NCI-H1436 treated with DMSO at 0.1 percent for 48 hours (cell line): ENCODE measurements at places on chromosomes 7 and 10.

- no peak for DNase-seq
Measured at GRCh38 chr10:132906836-132907235, 35.5 kb downstream of the CFAP46 start.

GRCh38 chr10:82811621-82812020 lies 936.6 kb downstream of the NRG3 start:
- DNase-seq: no peak

- no peak for DNase-seq
Measured at GRCh38 chr7:148503900-148504487, 86.6 kb upstream of the C7orf33 start.

- no peak for DNase-seq
Measured at GRCh38 chr10:129875993-129876726, 87.9 kb downstream of the EBF3 start.

- no peak for DNase-seq
Measured at GRCh38 chr10:21764466-21765189, 230.6 kb downstream of the MLLT10 start.

DNA sequence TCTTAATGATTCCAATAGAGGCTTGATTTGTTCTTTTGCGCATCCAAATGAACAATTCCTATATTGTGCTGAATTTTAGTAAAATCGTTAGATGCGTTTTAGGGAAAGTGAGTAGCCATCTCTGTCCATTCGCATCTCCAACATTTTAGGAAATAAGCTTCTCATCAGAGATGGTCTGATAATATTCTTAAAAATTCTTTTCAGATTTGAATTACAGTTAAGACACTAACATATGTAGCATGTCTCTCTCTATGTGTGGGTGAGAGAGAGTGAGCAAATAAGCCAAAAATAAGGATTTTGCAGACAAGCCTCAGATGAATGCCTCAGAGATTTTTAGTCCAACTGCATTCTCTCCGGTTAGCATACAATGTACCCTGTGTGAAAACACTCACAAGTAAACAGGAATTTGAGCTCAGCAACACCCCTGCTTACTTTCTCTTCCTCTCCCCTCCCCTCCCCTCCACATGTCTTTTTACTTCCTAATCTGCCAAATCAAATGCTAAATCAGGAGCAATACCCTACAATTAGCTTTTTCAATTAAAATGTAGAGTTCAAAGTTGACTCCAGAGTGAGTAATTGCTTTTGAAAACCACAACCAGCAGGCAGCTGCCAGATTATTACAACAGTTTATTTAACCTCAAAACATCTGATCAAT lies 354.4 kb downstream of the CRPPA start:
- DNase-seq: no peak

GRCh38 chr10:64648915-64649314 lies 1127.7 kb downstream of the REEP3 start:
- no peak for DNase-seq

GRCh38 chr10:118028619-118029018 lies 18.1 kb downstream of the RAB11FIP2 start:
- DNase-seq: no peak

GRCh38 chr10:38212460-38212859 lies 118.3 kb downstream of the ZNF37A start:
- DNase-seq: no peak
